GM12891 (cell line): ENCODE measurements at places on chromosomes 7 and 10.

- no peak for DNase-seq
Observed at GRCh38 chr7:97145068-97145467, 27.6 kb downstream of the SDHAF3 start.

GRCh38 chr10:21749788-21750187 lies 215.8 kb downstream of the MLLT10 start:
- no peak for DNase-seq

DNA sequence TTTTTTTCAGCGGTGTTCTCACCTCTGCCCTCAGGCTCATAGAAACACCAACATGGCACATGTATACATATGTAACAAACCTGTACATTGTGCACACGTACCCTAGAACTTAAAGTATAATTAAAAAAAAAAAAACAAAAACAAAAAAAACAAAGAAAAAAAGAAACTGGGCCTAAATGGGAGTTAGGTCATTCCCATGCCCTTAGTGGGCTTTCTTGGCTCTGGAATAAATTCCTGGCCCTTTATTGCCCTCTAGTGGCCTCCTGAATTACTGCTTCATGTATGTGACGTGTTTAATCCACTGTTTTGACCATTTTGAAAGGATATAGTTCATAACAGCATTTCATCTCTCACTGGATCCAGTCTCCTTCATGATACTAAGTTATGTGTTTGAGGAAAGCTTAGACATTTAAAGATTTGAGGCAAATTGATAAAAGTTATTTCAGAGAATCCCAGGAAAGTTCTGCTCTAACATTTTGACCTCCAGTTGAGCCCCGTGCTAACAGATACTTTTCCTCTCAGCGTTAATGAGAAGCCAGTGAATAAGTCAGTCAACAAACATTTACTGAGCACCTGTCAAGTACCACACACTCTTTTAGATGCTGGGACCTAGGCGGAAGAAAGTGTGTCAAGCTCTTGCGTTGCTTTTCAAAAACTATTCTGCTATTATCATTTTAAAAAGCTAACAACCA lies 54.7 kb upstream of the SYPL1 start:
- no peak for DNase-seq

DNA sequence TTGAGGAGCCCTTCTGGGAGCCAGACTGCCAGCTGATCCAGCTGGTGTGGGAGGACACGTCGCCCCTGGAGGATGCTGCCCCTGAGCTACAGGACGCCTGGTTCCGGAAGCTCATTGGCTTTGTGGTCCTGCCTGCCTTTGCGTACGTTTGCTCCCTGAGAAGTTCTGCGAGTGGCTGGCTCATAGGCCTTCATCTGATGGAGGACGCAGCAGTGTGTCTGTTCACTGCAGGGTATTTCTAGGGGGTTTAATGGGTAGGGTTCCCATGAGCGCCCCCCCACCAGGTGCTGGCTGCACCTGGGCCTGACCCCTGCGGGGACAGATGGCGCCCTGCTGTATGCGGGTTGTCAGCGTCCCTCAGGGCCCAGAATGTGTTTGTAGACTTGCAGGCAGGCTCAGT lies 5.0 kb downstream of the PAOX start:
- no peak for DNase-seq

- DNase-seq, result no peak
Observed at GRCh38 chr10:115772606-115773005, 500.4 kb downstream of the GFRA1 start.

DNA sequence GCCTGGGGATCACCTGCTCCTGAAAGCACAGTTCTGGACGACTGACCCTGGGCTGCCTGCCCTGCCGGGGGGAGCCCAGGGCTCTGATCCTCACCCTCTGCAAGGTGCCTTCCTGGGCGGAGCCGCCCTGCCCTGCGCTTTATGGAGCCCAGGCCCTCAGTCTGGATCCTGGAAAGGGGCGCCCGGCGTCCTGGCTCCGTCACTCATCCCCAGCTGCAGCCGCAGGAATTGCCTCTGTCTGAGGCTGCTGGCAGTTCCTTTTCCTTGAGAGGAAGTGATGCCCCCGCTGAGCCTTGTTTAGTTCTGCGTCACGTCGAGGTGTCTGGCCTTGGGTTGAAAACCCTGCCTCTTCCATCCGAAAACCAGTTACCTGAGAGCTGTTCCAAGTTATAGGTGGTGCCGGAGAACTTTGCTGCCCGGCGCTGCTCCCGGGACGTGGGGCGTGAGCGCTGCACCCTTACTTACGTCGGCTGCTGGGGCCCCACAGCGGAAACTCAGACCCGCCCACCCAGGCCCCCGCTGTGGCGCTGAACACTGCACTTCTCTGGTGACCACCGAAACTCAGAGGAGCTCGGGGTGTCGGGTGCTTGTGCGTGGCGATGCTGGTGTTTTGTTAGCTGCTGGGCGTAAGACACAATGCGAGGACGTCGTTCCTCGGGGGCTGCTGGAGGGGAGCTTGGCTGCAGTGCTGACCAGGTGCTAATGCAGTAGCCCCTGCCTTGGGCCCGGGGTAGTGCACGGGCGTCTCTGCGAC lies 5.4 kb downstream of the MAFK start:
- no peak for DNase-seq

DNA sequence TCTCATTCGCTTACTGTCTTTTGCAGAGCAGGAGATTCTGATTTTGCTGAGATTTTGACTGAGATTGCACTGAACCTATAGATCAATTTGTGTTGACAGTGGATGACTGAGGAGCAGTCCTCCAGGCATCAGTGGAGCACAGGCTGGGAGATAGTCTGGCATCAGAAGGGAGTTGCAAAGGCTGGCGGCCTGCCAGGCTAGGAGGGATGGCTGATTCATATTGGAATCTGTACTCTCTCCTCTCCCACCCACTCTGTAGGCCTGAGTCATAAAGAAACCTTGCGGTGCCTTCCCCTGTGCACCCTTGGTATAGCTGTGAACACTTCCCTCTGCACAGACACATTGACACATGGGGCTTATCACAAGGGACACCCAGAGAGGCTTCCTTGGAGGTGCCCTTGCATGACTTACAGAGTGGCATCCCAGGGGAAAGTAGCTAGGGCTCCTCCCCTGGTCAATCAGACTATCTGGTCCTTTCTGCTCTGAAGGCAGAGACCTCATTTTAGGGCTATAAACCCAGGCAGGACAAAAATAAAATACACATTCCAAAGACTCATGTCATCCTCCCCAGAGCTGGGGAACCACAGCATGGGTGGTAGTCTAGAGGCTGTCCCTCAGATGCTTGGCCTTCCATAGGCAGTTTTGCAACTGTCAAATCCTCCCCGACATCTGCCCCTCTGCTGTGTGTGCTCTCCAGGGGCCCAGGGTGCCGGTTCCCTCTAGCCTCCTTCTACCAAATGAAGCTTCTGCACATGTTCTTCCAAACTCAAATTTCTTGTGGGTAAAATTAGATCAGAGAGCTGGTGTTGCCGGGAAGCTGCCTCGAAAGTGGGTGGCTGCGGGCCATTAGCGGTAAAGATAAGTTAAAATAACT lies 37.4 kb upstream of the EEPD1 start:
- DNase-seq, result peak; percentile 39

- DNase-seq, result no peak
Observed at GRCh38 chr10:124703778-124704427, 40.3 kb downstream of the FAM53B start.

DNA sequence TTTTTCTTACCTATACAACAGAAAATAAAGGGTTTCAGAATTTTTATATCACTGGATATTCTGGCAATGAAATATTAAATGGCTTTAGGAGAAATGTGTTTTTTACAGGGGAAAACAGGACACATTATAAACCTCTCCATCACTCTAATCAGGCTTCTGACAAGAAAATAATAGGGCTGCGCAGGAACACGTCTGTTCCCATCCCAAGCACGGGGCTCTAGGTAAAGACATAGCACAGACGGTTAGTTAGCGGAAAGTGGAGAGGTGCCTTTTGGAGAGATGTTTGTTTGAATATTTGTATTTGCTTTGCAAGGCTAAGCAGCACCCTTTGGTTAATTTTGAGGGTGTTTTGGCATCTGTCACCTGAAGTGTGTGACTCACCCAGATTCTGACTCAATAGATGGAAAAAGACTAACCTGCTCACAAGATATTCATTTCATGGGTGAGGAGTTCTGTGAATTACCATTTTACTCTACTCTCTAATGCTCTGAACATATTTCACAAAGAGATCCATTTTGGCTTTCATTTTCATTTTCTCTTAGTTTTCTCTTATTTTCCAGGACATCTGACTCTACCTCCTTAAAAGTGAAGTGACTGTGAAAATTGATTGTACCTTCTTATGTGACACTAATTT lies 174.5 kb upstream of the AKR1E2 start:
- no peak for DNase-seq

DNA sequence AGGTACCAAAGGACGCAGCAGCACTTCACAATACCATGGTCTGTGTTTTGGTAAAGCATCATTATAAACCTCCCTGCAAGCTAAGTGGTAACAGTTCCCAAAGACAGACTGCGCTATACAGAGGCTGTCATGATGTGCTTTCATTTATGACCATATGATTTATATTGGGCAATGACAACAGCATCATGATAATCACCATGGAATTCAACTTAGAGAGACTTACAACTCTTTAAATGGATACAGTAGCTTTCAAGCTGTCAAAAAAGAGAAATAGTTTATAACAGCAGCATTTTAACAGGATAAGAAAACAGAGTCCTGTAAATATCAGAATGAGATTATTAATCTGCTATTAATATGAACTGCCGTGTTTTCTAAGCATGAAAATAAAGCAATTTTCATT lies 341.7 kb downstream of the GPR37 start:
- no peak for DNase-seq

- no peak for DNase-seq
Observed at GRCh38 chr7:29926216-29926615, 63.4 kb downstream of the SCRN1 start.

DNA sequence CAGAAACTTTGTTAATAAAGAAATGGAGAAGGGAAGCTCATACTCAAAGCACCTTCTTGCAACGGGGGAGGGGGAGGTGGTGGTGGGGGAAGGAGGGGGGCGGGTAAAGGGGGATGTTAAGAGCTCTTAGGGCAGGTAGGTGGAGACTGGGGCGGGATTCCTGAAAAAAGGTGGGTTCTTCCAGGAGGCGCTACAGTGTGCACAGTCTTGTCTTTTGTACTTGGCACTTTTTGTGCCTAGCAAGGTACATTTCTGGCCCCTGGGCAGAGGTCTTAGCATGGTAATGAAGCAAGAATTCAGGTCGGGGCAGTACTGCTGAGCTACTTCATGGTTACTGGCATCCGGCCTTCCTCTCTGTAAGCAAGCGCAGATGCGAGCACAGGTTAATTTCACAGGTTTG lies 15.2 kb upstream of the LAMB4 start:
- no peak for DNase-seq

GRCh38 chr10:102775935-102776669 lies 32.4 kb downstream of the WBP1L start:
- DNase-seq, result no peak

GRCh38 chr7:140899883-140900282 lies 24.8 kb downstream of the BRAF start:
- DNase-seq, result no peak

DNA sequence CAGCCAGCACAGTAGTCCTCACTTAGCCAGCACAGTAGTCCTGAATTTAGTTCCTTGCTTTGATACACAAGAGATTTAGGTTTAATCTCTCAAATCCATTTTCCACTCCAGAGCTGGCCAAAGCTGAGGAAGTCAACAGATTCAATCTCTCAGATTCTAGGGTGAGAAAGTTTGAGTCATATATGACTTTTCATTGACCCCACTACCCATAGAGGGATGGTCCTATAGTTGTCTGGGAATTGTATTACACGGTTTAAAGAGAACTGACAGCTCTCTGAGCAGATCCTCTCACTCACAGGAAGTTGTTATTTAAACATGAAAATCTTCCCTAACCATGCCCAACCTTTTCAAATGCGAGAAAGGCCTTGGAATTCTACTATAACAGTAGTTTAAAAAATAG lies 641.8 kb upstream of the SEMA3D start:
- no peak for DNase-seq

GRCh38 chr10:75033399-75034130 lies 77.9 kb upstream of the SAMD8 start:
- no peak for DNase-seq

- DNase-seq, result no peak
Observed at GRCh38 chr10:103653581-103654037, 160.1 kb downstream of the NEURL1 start.
